ENCODE measurements at places on chromosomes 4 and X.
A peak's percentile ranks its signal among the peaks of the same experiment; 100 is the strongest.

DNA sequence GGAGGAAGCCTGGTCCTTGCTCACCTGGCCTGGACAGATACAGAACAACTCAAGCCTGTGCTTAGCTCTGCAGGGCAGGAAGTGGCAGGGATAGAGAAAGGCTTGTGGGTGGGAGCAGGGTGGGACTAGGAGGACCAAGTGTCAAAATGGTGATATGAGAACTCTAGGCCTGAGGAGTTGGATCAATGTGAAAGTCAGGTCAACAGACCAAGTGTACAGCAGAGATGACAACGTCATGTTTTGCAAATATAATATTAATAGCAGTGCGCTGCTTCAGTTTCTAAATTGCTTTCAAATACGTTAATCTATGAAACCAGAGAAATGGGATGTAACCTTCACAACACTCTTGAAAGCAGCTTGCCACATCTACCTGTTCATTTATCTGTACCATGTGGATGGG, 114.2 kb upstream of the MAP3K15 start:
- no peak for DNase-seq

GRCh38 chr4:16883806-16884205, 14.6 kb downstream of the LDB2 start:
- no peak for DNase-seq

DNA sequence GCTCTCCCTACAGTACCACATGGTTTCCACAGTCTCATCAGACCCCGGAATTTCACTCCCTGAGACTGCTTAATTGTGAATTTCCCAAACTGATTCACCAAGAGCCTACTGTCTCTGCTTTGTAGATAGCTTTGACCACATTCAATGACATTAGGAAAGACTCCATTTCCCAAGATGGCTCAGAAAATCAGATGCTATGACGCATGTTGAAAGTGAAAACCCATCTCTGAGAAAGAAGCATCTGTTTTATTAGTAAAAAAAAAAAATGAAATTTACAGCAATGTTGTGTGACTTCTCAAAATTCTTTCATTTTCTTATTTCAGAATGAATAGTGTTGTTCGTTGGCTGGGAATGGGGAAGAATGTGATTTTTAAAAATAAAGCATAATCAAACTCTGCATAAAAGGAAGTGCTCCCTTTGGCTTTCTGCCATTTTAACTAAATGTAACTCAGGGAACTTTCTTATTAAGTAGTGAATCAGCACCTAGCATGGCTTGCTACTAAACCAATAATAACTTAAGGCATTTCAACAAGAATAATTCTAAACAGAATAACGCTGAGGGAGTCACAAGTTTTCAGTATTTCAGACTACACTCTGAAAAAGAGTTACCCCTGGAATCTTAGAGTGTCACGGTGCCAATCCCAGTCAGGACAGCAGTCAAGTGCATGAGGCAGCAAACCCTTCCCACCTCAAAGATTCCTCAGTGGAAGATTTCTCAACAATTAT, 97.4 kb upstream of the MYOZ2 start:
- DNase-seq = no peak

DNA sequence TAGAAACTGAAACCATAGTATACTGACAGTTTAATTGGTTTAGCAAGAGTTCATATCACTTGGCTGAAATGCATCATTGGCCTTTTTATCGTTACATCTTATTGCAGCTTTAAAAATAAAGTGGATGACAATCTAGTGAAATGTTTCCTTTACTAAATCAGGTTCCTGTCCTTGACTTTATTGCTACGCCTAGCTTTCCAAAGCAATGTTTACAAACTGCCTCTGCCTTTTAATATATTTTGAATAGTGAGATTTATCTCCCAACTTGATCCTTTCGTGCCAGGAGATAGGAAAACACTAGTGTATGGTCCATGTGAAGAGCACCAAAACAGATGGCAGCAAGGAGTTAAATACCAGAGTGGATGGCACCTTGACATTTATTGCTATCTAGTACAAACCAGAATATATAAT, 67.0 kb downstream of the GPC3 start:
- no peak for DNase-seq

DNA sequence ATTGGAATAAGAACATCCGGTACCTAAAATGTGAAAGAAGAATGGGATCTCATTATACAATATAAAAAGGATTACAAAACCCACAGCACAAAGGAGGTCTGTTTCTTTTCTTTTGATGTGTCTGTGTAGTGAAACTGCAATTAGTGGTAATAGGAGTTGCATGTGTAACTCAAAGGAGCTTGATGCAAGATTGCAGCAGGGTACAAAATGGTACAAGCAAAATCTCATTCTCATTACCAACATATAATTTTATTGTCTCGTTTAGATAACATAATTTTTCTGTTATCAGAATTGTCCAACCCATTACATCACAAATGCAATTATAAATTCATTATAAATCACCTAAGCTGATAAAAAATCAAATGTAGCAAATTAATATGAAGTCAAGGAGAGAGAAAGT, 47.1 kb upstream of the CCSER1 start:
- no peak for DNase-seq

DNA sequence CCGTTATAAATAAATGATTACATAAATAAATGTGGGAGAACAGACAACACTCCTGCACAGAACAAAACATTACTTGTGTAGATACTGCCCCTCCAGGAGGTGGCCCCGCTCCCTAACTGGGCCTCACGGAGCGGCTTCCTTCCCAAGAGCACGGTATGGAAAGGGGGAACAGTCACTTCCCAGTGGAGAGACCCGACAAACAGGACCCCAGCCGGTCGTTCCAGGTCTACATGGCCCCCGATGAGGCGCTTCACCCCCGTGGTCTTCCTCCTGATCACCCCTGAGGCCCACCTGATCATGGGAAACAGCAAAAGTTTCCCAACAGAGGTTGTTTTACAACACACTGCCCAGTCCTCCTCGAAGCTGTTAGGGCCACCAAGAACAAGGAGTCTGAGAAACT, 6.6 kb upstream of the SLC6A8 start:
- DNase-seq = no peak

GRCh38 chr4:74751247-74751646, 43.1 kb downstream of the BTC start:
- DNase-seq = no peak

- no peak for DNase-seq
Observed at GRCh38 chrX:9824554-9824953, 38.3 kb downstream of the SHROOM2 start.

DNA sequence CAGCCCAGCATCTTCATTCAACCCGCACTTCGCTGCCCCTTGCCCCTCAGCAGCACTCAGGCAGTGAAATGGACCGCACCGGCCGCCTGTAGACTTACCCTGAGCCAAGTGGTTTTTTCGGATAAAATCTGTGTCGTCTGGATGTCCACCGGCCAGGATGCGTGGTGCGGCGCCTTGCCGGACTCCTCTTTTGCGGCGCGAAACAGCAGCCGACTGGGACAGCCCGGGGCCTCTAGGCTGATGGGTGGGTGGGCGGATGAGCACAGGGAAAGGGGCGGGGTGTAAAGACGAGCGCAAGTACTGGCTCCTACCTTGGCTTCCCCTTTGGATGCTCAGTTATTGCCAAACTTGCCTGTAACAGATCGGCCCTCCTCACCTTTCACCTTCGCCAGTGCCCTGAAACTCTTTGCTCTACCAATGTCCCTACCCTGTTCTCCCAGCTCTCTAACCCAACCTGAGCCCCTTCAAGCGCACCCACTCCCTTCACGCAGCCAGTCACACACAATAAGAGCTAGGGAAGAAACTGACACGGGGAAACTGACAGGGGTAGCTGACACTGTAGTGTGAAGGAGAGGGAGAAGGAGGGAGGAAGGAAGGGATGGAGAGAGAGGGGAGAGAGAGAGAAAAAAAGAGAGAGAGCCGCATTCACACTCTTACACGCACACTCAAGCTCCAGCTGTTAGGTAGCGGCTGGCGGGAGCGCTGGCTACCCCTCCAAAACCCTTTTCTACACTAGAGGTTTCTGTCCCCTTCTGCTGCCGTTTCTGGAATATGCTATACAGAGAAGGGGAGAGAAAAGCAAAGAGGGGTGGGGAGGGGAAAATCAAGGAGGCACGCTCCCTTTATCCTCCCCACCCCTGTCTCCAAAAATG, 559 bp downstream of the TRPC5 start:
- DNase-seq = no peak

DNA sequence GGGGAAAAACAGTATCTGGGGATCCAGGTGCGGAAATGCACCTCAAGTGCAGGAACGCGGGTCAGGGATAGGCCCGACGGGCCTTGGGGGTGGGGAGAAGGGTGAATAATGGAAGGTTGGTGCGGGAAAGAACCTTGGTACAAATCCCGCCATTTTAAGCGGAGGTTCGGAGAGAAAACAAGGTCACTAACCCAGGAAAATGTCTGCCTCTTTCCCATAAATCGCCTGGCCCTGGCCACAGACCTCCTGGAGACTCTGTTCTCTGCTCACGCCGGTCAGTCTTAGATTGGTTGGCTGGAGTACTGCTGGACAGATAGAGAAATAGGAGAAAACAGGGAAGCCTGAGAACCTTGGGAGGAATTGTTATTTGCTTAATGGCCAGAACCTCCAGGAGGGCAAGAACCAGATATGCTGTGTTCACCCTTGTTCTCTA, 897 bp upstream of the FBXL5 start:
- DNase-seq = no peak

DNA sequence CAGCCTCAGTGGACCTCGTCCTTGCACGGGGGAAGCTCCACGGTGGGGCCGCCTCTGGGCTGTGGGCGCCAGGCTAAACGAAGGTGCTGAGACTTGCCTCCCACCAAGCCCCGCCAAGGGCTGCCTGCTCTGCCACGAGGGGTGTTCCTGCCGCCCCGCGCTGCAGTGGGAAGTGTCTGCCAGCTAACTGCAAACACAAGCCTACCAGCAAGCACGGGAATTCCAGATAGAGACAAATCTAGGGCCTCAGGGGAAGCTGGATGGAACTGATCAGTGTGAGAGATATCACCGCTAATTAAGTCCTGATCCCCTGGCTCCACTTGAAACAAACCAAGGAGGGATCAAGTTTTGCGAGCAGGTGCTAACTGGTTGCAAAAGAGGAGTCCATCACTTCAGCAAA, 181.6 kb upstream of the LEF1 start:
- DNase-seq = no peak

GRCh38 chr4:159540501-159540900, 437.6 kb downstream of the RAPGEF2 start:
- DNase-seq = no peak

- DNase-seq = no peak
Observed at GRCh38 chr4:2728806-2729532, 27.2 kb downstream of the TNIP2 start.

GRCh38 chrX:76064825-76065224, 108.0 kb upstream of the PBDC1 start:
- DNase-seq = no peak

GRCh38 chrX:105876658-105877057, 54.3 kb downstream of the NRK start:
- DNase-seq = no peak

DNA sequence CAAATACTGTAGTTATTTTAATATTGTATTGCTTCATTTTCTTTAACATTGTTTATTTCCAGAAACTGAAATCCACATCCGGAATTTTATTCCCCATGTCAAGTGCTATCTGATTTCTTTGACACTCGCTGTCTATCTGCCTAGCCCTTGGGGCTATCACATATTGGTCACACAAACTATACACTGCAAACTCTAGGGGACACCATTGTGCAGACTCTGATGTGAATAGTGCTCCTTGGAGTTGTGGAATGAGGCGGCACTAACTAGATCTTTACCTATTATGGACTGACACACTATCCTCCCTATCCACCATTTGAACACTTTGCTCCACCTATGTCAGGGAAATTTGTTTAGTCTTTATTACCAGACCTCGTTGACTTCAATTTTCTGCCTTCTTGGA, 534.5 kb downstream of the GLUD2 start:
- no peak for DNase-seq

- no peak for DNase-seq
Observed at GRCh38 chr4:128528793-128529553, 241.4 kb upstream of the PGRMC2 start.

DNA sequence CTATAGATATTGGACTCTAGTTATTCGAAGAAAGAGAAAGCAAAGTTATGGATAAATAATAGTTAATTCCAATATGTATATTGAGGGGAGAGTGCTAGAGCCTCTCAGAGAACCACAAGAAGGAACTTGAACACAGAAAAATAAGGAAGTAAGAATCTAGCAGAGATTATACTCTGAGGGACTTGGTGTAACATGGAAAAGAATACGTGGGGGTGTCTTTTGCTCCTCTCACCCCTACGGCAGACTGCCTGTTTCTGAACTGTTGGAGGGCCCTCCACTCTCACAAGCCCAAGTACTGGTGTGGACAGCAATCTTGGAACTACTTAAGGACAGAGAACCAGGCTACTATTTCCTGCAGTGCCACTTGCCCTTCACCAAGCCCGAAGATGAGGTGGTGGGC, 1174.4 kb upstream of the PCDH10 start:
- no peak for DNase-seq

GRCh38 chrX:14528629-14529289, 577 bp upstream of the GLRA2 start:
- DNase-seq = peak; percentile 38

All from stimulated activated CD4-positive, alpha-beta T cell treated with anti-CD3 and anti-CD28 coated beads, Interleukin-4, amount 100 ng/mL, for 1 hour (primary cell).